NCI-H1417 treated with DMSO at 0.1 percent for 48 hours (cell line): ENCODE measurements at places on chromosomes 6 and 20.

- no peak for DNase-seq
These were observed 21.5 kb upstream of the CHD6 start for GRCh38 chr20:41639630-41640029.

DNA sequence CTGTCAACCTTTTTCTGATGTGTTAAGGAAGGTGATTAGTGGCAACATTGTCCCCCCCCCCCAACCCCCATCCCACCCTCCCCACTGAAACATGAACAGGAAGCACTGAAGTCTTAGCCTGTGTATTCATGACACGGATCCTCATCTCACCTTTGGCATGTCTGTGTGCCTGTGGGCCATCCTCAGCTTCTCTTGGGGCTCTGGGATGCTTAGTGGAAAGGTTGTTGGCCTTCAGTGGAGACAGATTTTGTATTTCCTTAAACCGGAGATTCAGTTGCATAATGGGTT, 93.6 kb downstream of the RREB1 start:
- no peak for DNase-seq

GRCh38 chr6:74753883-74754600, 451.8 kb downstream of the COL12A1 start:
- no peak for DNase-seq

DNA sequence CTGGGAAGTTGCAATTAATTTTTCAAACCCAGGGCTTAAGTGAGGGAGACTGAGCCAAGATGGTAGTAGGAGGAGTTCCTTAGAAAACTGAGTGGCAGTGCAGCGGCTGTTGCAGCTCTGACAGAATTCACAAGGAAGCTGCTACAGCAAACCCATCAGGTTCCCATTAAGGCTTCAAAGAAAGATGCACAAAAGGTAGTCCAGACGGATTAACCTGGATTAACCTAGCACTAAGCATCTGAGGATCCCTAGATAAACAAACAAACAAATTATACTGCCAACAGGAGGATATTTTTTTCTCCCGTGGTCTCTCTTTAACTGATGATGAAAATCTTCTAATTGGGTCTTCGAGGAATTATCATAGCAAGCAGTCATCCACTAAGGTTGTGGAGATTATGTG, 5.2 kb downstream of the TENT5A start:
- DNase-seq, result no peak

DNA sequence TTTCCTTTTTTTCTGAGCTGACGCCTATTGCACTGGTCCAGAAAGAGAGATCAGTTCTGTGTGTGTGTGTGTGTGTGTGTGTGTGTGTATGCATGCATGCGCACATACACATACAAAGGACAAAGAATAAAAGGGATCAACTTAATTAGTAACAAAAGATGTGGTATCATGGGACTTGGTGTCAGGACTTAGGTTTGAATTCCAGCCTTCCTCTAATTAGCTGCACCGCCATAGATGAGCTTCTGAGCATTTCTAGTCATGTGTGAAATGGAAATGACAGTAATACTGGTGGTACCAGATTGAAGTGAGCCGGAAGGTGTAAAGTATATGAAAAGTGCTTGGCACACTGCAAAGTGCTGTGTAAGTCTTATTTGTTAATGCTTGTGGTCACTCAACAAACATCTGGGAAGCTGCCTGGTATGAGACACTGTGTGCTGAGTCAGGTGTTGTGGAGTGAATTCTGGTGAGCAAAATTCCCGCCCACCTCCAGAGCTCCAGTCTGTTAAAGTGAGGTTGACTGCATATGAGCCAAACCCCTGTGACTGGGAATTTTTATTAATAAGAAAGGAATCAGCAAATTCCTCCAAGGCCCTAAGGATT, 12.4 kb downstream of the DAAM2 start:
- no peak for DNase-seq

- no peak for DNase-seq
These were observed 187.8 kb downstream of the SASH1 start for GRCh38 chr6:148530394-148530953.

DNA sequence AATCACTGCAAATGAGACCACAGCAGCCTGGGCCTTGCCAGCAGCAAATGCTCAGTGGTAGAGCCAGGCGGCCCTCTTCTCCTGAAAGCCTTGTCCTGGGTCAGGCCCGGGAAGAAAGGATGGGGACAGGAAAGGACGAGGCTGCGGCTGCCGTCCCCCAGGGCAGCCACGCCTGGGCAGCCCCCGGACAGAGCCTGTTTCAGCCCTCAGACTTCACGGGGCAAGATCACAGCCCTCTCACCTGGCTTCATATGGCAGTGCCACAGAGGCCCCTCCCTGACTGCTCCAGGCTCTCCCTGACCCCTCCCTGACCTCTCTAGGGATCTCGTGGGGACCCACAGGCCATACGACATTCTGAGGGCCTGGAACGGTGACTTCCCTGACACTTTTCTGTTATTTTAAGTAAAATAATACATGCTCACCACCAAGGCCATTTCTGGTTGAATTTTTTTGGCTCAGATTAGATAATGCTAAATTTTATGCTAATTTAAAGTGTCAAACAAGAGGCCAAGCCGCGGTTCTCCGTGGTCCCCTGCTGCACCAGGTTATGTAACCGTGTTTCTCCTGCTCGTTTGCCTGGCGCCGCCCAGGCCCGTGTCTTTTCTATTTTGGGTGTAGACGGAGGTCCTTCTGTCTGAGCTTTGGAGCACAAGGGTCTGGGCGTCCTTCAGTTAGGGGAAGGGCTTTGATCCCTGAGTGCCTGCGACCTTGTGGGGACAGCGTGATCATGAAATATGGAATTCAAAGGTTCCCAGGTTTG, 59.9 kb upstream of the BHLHE23 start:
- DNase-seq, result no peak

DNA sequence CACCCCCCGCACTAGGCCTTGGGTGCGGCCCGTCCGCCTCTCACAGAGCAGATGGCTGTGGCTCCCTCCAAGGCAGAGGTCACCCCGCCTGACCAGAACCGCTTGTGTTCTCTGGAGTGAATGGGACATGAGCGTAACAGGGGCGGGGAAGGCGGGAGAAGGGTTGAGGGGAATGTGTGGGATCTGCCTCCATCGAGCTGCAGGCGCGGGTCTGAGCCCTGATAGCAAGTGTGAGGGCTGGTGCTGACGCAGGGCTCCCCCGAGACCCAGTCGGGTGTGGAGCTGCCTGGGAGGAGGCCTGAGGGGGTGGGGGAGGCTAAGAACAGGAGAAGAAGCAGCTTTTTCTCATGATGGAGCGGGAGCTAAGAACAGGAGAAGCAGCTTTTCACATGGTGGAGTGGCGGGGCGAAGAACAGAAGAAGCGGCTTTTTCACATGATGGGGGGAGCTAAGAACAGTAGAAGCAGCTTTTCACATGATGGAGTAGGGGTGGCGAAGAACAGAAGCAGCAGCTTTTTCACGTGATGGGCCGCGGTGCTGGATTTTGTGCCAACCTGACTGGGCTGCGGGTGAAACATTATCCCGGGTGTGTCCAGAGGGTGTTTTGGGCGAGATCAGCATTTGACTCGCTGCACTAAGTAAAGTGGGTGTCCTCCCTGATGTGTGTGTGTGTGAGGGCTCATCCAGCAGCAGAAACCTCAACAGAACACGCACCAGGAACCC, 169.3 kb downstream of the TTLL2 start:
- DNase-seq, result no peak

DNA sequence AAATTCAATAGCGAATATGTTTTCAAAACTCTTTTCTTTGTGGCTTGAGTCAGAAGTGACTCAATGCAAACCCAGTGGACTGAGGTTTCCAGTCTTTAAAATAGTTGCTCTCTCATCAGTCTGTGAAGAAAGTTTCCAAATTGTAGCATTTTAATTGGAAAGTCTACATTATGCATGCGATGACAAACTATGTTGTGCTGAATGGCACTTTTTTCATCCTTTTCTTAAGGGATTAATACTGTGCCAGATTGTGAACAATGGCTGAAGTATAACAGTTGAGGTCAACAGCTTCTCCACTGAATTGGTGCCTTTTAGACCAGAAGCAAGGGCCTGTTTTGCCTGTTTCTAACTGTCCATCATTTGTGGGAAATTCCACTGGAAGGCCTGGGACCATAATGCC, 377.1 kb downstream of the BTBD9 start:
- DNase-seq, result no peak

DNA sequence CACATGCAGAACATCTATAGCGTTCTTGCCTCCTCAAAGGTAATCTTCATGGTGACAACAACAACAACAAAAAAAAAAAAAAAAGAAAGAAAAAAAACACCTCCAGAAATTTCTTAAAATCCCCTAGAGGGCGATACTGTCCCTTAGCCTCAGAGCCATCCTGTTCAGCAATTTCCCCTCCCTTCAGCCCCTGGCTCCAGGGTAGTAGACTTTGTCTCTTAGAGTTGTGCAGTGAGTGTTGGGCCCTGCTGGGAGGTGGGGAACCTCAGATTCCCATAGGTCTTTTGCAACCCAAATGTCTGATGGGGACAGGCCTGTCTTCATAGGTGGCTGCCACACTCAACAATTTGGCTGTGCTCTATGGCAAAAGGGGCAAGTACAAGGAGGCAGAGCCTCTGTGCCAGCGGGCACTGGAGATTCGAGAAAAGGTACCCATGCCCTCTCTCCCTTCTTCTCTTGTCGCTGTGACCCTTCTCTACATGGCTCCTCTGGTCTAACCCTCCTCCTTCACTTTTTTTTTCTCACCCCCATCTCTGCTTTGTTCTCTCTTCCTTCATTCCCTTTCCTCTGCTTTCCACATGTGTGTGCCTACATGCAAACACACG, 6.0 kb upstream of the PTK7 start:
- no peak for DNase-seq

DNA sequence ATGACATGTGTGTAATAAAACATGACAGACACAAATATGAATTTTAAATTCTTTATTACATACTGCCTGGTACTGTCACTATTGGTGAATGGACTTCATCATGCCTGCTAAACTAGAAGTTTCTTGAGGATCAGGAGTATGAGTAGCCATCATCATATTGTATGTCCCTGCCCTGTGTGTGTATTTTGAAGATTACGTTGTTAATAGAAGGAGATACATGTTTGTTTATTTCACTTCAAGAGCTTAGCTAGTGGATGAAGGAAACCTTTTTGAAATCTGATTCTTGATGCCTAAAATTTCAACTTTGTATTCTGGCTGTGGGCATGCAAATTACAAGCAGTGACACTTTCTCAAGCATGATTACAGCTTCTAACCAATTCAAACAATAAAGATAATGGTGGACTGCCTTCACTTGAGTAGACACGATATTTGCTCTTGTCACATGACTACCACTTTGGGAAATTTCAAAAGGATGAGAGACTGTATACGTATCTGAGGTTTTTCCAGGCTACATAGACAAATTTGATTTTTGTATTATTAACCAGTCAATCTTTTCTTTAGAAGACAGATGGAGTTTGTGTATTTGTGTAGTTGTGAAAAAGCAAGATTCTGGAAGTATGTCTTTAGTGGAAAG, 3.5 kb downstream of the TBPL1 start:
- DNase-seq, result no peak

DNA sequence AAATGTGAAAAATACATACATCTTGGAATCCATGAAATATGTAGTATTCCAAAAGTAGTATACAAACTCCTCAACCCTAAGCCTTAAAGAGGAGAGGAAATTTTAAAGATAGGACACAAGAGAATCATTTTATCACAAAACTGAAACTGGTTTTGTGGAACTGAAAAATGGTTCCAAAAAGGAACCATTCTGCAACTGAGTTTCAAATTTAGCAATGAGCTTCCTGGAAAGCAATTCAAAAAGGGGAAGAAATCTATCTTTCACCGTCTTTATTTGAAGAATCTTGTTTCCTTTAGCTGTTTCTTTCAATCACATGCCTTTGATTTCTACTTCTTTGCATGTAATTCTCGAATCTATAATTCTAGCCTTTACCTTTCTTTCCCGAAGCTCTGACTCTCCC, 32.2 kb upstream of the LAMP5 start:
- DNase-seq, result no peak
